ENCODE measurements at places on chromosomes 11 and 22.

DNA sequence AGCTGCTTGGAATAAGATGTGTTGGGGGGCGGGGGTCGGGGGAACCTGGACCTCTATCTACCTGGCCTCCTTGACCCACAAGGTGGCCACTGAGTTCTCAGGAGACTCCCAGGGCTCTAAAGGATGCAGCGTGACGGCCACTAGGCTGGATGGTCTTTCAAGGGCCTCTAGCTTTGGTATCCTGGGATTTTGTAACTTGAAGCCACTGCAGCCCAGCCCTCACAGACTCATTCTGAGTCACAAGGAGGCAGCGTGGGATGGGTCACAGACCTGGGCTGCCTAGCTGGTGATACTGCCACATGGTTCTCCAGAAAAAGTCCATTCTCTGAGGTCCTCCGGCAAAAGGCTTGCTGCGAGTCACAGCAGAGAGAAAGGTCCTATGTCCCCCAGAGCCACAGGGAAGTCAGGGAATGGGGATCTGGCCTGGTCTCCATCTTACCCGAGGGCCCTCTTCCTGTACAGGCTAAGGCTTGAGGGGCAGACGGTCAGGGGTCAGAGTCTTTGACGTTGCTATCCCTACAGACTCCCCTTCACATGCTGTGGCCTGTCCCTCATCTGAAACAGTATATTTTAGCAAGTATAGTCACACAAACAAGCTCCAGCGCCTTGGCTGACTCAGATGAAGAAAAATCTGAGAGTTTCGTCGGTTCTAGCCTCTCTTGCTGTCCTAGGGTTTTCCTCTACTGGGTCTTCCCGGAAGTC is 52.4 kb downstream of the KCNC1 start:
- peak; percentile 83 for DNase-seq

DNA sequence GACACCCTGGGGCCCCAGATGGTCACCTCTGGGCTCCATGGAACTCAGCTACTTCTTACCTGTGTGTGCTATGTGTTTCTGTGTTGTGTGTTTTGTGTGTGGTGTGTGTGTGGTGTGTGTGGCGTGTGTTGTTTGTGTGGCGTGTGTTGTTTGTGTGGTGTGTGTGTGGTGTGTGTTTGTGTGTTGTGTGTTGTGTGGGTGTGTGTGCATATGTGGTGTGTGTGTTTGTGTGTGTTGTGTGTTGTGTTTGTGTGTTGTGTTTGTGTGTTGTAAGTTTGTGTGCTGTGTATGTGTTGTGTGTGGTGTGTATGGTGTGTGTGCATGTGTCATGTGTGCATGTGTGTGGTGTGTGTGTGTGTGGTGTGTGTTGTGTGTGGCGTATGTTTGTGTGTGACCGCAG is 3.8 kb upstream of the WNT7B start:
- no peak for DNase-seq

GRCh38 chr11:66981976-66982578 is 7.0 kb downstream of the C11orf86 start:
- DNase-seq = peak; percentile 98

- DNase-seq = no peak
Observed at GRCh38 chr22:33656808-33657628, 263.3 kb downstream of the LARGE1 start.

DNA sequence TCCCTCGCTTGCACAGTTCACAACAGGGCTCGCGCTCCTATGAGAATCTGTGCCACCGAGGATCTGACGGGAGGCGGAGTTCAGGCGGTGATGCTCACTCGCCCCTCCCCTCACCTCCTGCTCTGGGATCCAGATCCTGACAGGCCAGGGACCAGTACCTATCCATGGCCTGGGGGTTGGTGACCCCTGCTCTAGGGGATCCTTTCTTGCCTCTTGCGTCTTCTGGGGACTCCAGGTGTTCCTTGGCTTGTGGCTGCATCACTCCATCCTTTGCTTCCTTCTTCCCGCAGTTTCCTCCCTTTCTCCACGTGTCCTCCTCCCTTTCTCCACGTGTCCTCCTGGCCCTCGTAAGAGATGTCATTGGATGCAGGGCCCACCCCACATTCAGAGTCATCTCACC is 30.6 kb upstream of the KRTAP5-7 start:
- DNase-seq = no peak

GRCh38 chr11:14251754-14252153 is 107.2 kb downstream of the RRAS2 start:
- no peak for DNase-seq

- DNase-seq = no peak
Observed at GRCh38 chr22:22834783-22835182, 52.8 kb upstream of the IGLL5 start.

DNA sequence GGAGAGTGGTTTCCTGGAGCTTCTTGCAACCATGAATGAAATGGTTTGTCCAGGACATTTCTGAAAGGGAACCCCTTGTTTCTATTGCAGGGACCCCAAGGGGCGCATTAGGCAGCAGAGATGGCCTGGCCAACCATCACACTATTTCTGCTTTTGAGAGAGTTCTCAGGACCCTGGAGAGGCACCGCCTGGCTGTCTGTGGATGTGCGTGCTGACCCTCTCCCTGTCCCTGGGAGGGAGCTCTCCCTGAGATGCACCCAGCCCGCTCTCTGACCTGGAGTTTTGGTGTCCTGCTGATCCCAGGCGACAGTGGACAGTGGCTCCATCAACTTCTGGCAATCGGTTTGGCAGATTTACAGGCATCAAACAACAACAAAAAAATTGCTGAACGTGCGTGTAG is 80.3 kb upstream of the SLC22A12 start:
- no peak for DNase-seq

DNA sequence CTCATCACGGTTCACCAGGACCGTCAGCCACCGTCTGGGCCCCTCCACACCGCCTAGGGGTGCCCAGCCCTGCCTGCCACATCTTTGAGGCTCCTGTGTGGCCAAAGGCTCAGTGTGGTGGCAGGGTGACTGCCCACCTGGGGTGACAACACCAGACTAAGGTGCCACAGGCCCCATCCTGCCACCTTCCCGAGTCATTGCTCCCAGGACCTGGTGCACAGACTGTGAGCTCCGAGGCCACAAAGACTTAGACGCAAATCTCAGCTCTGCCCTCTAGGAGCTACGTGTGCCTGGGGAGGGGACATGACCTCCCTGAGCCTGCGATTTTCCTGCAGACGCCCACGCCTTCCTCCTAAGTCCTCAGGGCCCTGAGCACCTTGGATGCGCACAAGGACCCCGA is 36.5 kb downstream of the KIAA0930 start:
- DNase-seq = no peak

- no peak for DNase-seq
Observed at GRCh38 chr11:117796872-117797529, at the start of gene DSCAML1. Gene DSCAML1 (minus strand): TSS chr11:117797216. CDS start chr11:117797079, 137 bp downstream.

GRCh38 chr22:48805516-48805915 is 1022.2 kb downstream of the BRD1 start:
- no peak for DNase-seq

GRCh38 chr11:33843018-33843417 is 48.9 kb downstream of the LMO2 start:
- DNase-seq = no peak

DNA sequence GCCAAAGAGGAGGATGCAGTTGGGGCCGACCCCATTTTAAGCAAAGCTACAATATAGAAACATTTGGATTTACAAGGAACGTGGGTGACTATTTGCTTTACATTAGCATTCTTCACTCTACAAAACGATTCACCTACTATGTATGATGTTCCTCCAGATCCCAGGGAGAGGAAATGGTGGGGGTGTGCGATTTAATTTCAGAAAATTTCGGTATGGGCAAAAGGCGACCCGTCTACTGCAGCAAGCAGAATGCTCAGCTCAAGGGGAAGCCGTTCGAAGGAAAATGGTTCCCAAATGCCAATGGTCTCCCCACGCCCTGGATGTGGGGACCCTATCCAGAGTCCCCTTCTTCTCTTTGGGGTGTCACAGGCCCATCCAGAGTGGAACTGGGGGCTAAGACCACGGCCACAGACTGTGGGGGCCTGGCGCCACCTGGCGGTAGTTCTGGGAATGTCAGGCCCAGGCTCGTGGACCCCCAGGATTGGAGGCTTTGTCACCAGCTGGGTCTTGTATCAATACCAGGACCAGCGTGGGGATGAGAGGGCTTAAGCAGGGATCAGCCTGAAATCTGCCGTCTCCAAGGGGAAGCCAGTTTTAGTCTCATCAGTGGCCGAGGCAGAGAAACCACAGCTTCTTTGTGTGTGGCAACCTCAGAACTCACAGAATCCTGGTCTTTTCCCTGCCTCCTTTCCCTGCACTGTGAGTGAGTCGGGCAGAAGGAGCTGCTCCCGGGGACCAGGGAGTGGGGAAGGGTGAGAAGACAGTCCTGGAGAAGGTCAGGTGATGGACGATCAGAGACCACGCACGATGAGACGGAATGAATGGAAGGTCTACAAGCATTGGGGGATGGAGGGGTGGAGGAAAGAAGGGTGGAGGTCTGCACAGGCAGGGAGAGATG is 8.4 kb downstream of the LRRC10B start:
- peak; percentile 29 for DNase-seq

- DNase-seq = peak; percentile 86
Observed at GRCh38 chr11:130839981-130840666, 76.2 kb downstream of the SNX19 start.

DNA sequence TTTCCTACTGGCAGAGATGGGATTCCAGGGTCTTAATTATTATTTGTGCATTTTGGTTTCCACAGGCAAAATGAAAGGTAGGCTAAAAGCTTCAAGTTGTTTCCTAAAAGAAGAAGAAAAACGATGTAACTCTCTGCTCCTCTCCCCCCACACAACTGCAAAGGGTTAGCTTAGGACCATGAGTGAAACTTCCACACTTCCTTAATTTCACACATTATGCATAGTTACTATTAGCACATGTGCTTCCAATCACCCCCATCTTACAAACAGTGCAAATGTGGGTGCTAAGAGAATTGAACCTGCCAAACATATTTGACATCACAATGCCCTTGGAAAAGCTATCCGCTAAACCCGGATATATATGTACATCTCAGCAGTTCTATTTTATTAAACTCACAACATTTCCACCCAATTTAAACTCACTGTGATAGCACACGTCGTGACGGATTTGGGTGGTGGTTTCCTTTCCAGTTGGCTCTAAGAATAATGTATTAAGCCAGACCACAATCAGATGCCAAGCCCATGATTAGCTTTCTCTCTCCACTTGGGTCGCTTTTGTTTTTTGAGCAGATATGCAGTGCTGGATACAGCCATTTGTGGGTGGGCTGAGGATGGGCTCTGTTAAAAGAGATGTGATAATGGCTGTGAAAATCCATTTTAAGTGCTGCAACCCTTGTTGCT is 245.0 kb upstream of the POU2AF2 start:
- DNase-seq = peak; percentile 76

DNA sequence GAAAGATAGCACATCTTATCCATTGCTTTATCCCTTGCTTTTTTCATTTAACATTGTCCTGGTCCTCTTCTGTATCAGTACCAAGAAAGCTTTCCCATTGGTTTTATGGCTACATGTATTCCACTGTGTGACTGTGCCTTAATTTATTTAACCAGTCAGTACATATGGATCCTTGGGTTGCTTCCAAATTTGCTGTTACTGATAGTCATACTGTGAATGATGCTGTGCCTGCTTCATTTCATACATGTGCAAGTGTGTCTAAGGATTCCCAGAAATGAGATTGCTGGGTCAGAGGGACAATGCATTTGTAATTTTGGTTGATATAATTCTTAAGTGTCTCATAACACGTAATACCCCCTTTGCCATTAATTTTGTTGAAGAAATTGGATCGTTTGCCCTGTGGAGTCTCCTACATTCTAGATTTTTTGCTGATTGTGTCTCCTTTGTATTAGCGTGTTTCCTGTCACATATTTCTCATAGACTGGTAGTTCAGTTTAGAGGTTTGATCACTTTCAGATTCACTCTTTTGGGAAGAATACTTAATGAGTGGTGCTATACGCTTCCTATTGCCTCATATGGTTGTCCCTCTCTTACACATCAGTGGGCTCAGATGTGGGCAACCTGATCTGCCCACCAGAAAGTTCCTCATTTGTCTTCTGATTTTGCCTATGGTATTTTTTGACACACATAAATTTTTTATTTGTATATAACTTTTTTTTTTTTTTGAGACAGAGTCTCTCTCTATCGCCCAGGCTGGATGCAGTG is 35.3 kb downstream of the MYBPC3 start:
- no peak for DNase-seq

DNA sequence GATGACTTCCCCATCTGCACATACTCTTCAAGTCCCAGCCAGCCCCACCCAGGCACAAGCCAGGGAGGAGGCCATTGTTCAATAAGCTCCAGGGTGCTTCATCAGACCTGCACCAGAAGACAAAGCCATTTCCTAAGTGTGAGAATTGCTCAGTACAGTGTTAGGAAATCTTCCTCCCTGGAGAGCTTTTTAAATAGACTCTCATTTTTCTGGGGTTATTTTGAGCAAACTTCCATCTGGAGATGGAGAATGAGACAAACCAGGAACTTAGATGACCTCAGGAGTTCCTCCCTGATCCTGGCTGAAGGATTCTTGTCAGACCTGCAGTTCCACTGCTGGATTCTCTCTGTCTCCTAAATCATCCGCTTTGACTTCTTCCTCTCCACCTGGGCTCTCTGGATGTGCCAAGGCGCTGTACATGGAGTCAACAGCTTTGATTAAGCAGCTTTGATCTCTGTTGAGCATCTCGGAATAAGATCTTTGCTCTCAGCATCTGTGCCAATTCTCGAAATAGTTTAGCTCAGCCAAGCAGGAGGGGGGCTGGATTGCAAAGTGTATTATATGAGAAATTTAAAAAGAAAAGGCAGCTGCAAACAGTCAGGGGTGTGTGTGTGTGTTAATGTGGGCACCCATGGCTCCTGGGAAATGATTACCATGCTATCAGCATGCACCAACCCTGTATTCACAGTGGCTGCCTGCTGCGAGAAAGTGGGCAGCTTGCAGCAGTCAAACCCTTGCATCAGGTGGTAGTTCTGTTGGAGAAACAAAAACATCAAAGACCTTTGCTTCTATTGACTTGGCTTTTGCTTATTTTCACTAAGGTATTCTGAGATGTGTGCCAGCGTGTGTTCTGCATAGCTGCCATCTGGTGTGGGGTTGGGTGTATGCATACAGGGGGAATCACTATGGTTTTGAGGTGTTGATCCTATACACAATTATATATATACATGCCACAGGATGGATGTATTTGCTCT is 70.2 kb upstream of the NAV2 start:
- peak; percentile 22 for DNase-seq

GRCh38 chr11:124977006-124977405 is 23.0 kb downstream of the CCDC15 start:
- peak; percentile 6 for DNase-seq

DNA sequence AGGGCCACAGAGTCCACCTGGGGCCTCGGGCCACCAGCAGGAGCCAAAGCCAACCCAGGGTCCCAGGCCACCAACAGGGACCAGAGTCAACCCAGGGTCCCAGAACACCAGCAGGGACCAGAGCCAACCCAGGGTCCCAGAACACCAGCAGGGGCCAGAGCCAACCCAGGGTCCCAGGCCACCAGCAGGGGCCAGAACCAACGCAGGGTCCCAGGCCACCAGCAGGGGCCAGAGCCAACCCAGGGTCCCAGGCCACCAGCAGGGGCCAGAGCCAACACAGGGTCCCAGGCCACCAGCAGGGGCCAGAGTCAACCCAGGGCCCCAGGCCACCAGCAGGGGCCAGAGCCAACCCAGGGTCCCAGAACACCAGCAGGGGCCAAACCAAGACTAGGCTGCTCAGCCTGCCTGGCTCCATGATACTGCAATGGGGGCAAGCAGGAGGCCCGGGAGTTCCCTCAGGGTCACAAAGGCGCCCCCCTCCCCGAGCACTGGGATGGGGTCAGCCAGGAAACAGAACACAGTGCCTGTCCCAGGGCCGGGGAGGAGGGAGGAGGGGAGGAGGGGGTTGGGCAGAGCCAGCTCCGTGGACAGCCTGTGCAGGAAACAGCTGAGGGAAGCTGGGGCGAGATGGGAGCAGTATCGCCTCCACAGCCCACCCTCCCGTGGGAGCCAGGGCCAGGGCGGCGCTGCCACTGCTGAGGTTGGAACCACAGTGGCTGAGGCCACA is 62.0 kb upstream of the PRR5 start:
- no peak for DNase-seq
